ENCODE measurements at places on chromosomes 4 and X.

DNA sequence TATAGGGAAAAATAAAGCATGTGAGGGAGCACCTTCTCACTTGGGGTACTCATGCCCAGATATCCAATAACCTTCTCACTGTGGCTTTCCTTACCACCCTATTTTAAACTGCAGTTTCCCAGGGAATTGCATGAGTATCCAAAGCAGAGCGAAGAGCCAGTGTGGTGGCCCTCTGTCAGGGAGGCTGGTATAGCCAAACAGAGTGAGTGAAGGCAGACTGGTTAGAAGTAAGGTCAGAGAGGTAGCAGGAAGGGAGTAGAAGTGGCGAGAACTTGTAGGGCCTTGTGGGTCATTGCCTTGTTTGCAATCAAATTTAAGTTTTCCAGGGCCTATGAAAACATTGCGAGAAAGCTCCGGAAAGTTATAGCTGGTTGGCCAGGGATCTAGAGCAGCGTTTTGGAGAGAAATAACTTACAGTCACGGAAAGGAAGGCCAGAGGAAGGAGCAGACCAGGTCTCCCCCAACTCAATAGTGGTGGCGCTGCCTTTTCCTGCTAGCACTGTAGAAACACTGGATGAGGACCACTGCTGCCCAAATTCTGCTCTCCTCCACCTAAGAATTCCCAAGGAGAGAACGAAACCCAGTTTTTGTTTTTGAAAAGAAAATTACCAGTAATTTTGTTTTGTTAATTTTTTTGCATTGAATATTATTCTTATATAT lies 77.2 kb downstream of the PDLIM5 start:
- DNase-seq, result no peak

DNA sequence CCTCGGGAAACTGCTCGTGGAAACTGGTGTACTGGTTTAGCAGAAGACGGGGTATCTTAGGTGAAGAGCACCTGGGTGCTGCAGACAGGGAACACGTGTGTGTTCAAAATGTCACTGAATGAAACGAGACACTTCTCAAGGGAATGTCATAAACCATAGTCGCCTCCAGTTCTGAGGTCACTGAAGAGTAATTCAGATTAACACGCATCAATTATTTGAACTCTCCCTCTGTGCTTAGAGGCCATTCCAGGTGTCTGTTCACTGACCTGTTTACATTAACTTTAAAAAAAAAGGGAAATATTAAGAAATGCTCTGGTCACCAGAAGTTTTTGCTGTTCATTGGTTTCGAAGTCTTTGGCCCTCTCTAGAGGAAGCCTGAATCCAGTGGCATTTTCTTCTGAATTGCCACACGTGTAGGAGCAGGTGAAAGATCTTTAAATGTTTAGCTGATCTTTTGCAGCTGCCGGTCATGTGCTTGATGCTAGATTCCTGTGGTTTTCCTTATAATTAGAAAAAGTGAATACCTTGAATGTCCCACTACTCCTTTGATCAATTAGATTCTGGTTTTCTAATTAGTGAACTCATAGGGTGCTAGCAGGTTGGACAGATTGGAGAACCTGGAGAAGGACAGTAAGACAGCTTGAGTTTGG lies 330.5 kb downstream of the ARHGAP10 start:
- no peak for DNase-seq

- DNase-seq, result no peak
These were observed 397.6 kb upstream of the TENM3 start for GRCh38 chr4:181845617-181846016.

DNA sequence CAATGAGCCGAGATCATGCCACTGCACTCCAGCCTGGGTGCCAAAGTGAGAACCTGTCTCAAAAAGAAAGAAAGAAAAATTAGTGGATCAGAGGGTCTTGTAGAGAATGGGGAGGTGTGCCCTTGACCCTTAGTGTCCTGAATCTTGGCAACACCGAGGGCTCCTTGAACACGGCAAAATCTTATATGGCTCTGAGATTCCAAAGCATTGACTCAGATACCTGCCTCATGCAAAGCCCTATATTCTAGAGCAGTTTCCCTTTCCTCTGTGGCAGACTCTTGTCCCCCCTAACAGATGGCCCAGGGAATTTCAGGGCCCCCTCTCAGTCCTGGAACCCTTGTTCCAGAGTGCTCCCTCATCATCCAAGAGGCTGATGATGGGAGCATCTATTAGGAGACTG lies 6.8 kb downstream of the CLDN2 start:
- no peak for DNase-seq

DNA sequence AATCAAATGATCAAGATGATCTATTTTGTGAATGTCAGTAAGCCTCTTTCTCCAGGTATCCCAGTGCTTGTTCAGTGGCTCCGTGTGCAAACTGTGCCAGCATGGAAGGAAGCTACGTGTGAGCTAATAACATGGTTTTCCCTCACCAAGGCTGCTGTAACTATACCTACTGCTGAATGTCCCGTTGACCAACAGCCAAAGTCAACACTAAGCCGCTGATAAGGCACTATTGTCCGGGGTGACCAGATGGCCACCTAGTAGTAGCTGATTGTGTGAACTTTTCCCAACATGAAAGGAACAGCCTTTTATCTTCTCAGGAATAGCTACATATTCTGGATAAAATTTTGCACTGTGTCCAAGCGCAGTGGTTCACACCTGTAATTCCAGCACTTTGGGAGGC lies 58.0 kb upstream of the ABCG2 start:
- DNase-seq, result no peak

GRCh38 chr4:118749347-118749988 lies 64.3 kb downstream of the METTL14 start:
- no peak for DNase-seq

- DNase-seq, result no peak
These were observed 114.9 kb upstream of the SMIM31 start for GRCh38 chr4:164639001-164639400.

- no peak for DNase-seq
These were observed 989.7 kb downstream of the CCSER1 start for GRCh38 chr4:91116861-91117260.

- DNase-seq, result no peak
These were observed 177.2 kb downstream of the ARAP2 start for GRCh38 chr4:36067116-36067515.

GRCh38 chr4:101000496-101000895 lies 346.8 kb downstream of the PPP3CA start:
- no peak for DNase-seq

DNA sequence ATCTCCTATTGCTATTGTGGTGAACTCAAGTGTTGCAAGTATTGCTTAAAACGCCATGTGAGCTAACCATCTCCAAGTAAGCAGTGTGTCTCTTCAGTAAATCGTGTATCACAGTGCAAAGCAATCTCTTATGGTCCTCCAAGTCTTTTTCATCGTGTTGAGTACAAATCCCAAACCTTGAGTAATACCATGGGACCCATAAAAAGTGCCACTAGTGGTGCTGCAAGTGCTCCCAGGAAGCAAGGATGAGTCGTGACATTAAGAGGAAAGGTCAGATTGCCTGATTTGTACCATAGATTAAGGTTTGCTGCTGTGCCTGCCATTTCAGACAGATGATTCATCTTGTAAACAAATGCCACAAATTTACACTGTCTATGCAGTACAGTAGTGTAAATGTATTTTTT lies 66.9 kb upstream of the BMPR1B start:
- no peak for DNase-seq

GRCh38 chr4:74547042-74547441 lies 102.1 kb downstream of the AREG start:
- no peak for DNase-seq

DNA sequence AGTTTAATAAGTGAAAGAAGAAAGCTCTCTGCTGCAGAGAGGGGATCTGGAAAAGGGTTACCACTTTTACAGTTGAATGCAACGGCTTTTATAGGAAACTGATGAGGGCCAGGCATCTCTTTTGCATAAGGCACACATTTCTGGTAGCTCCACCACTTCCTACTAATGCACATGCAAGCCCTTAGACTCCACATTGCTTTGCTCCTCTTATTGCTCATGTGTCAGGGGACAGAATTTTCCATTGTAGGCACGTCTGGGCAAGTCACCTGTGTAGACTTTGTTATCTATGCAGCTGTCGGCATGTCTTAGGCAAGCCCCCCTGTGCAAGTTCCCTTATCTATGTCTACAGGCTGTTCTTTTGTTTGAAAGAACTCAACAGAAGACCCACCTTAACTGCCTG lies 294.6 kb upstream of the STS start:
- DNase-seq, result no peak

- no peak for DNase-seq
These were observed 33.6 kb downstream of the GSPT2 start for GRCh38 chrX:51776851-51777250.

DNA sequence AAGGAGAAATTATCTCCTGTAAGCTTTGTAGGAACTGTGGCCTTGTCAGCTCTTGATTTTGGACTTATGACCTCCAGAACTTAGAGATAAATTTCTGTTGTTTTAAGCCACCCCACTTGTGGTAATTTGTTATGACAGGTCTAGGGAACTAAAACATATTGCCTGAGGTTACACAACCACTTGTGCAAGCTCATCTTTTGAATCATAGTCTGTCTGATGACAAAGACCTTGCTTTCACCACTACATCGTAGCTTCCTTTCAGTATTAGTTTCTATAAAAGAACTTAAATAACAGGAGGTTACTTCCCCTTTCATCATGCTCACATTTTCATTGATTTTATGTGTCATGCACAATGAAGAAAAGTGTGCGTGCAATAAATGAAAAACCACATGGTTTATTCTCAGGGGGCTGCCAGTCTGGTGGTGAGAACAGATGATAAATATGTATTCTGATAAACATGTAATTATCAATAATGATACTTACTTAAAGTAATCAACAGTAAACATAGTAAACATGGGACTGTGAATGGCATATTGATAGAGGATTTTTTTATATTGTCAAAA lies 690.0 kb upstream of the HS3ST1 start:
- no peak for DNase-seq

GRCh38 chr4:16865209-16865896 lies 33.1 kb downstream of the LDB2 start:
- DNase-seq, result no peak

DNA sequence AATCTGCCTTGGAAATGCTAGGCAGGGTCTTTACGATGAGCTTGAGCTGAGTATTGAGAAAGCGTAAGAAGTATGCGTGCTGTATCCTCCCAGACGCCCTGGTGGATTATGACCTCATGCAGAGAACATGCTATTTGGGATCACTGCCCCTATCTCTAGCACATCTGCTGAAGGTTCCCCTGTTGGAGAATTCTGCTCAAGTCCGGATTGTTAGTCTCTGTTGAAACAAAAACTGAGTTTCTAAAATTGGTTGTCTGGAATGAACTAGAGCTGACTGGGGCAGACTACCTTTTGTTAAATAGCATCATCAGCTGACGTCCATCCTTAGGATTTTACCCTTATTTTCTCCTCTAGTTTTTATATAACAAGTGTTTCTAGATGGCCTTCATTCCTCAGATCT lies 7.5 kb downstream of the FHDC1 start:
- no peak for DNase-seq

- DNase-seq, result no peak
These were observed 39.3 kb upstream of the TXK start for GRCh38 chr4:48173056-48173991.

DNA sequence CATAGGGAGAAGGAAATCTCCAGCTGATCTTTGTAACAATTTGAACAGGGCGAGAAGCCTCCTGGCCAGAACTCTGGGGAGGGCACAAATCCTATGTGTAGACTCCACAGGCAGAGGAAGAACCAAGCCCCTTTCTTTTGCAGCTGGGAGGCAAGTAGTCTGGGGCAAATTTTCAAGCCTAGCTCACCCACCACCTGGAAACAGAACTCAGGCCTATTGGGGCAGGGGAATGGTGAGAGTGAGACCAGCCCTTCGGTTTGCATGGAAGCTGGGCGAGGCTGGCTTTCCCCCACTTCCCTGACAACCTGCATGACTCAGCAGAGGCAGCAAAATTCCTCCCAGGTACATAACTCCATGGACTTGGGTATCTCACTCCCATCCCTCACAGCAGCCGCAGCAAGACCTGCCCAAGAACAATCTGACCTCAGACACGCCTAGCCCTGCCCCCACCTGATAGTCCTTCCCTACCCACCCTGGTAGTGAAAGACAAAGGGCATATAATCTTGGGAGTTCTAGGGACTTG lies 138.2 kb downstream of the EMCN start:
- no peak for DNase-seq

- no peak for DNase-seq
These were observed 95.6 kb upstream of the FAM9C start for GRCh38 chrX:13140007-13140406.

GRCh38 chr4:84837751-84838150 lies 128.7 kb downstream of the WDFY3 start:
- DNase-seq, result no peak

DNA sequence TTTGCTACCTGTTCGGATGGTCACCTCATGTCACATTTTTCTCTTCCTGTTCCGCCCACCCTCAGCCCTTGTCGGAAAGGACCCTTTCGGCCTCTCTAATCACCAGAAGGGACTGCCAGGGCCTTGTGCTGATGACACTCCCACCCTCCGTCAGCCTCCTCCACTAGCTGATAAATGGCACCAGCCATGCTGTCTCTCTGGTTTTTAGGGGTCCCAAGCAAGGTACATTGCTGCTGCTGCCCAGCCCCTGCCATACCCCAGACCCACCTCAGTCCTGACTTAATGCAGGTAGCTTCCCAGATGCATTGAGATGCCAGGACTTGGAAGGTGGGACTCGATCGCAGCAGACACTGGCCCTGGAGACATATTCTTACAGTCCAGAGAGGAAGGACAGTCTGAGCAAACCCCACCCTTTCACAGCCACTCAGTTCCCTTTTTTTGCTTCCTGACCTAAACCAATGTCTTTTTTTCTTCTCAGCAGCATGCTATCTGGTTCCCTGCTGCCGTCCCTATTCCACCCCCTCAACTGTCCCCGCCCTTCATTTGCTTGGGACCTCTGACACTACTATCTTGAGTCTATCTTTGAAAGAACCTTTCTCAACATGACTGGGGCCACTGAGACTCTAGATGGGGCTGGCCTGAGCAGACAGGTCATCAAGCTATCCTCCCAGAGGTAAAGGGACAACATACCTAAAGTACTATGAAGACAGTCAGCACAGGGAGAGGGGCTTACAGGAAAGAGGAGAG lies at the start of gene BTK:
Gene BTK (minus strand): TSS at position 397 of the 747 bp plus-strand sequence. CDS start 10,907 bp downstream, outside the sequence.
- DNase-seq, result no peak

DNA sequence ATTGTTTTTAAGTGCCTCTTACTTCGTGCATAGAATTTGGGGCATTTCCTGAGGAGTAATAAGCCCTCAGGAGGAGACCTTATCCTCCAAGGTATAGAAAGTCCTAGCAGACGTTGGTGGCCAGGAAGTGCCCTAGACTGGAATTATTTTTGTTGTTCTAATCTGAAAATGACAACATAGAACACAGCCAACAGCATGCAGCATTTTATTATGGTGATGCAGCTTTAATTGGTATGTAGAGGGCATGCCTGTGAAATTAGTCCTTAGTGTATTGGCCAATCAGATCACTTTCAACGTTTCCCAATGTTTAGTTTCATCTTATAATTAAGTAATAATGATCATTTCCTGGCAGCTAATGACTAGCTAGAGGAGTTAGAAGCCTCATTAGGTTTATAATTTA lies 199.2 kb downstream of the SHROOM3 start:
- no peak for DNase-seq
